CD4-positive, alpha-beta T cell treated with Interleukin-2 at 100 ng/mL for 4 hours (primary cell): ENCODE measurements at places on chromosomes 4 and X.

DNA sequence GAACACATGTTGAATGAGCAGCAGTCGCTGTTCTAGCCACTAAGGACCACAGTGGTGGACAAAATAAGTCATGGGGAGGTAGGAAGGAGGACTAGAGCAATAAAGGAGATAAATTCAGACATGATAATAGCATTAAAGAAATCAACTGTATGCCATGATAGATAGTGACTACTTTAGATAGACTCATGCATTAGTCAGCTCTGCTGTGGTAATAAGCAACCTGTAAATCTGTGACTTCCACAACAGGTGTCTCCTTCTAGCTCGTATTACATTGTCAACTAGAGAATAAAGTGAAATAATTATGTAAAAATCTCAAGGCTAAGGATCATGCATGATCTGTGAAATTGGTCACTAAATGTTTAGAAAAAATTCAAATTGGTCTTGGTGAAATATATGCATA, 77.9 kb downstream of the WWC2 start:
- DNase-seq = no peak

DNA sequence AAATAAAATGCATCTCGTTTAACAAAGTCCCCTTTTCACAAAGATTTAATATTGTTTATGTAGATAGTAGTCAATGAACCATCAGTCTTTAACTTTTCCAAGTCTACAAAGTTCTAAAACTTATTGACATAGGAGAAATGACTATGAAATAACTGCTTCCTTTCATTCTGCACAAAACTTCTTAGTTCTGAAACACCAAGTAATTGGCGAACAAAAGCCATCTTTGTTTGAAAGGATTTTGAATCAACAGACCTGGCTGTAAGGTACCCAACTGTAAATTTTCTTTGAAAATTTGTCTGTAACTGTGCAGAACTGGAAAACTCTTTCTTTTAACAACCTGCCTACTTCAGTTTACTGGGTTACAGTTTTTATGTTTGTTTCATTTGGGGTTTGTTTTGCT, 25.9 kb downstream of the LEF1 start:
- DNase-seq = no peak

DNA sequence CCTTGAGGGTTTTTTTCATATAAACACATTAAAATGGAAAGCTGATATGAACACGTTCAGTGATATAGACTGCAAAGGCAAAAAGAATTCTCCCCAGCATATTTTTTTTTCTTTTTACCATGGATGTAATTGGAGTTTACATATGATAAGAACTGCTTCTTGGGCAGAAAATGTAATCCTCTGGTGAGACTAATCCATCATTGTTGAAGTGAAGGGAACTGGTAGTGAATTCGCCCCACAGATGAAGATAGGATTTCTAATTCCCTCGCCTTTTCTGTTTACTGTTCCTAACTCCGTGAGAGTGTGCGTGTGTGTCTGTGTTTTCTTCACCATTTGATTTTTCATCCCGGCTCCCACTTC, 88.9 kb downstream of the GPR143 start:
- DNase-seq = no peak

- no peak for DNase-seq
These were observed 39.4 kb downstream of the RAPGEF2 start for GRCh38 chr4:159142241-159142640.

DNA sequence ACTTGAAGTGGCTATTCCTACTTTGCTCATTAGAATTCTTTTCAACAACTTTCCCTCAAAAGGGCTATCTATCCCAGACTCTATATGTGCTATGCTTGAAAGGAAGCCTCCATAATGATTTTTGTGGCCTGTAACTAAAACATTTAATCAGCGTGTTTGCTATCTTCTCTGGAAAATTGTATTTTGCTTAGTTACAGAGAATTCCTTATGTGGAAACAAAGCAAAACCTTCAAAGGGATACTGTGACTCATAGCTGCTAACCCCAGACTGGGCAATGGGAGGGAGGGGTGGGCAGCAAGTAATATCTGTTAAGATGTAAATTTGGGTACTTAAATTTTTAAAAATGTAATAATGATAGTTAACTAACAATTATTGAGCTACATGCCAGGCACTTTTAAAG, 3.7 kb downstream of the SLC25A14 start:
- DNase-seq = no peak

GRCh38 chrX:111876646-111877045, 665 bp downstream of the TRPC5OS start:
- DNase-seq = no peak

GRCh38 chrX:125654501-125654900, 334.8 kb downstream of the TEX13C start:
- DNase-seq = no peak

- no peak for DNase-seq
These were observed 631.7 kb upstream of the GRIA3 start for GRCh38 chrX:122552286-122552800.

DNA sequence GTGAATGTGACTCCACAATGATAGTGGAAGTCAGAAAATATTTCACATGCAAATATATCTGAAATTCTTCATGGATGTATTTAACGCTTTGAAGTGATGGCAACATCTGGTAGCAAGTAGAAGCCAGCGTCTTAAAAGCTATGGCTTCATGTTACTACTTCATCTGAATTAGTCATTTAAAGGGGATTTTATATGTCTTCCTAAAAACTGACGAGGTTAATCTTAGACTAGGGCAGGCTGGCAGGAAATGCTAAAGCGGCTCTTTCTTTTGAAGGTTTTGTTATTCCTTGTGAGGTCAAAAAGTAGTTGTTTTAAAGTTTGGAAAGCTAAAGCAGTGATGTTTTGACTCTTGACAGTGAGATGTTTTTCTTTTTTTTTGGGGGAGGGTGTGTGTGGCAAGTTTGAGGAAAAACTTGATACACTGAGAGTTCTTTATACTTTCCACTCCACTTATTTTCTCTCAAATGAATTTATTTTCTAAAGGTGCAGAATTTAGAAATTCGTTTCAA, 22.6 kb downstream of the PLS3 start:
- no peak for DNase-seq

DNA sequence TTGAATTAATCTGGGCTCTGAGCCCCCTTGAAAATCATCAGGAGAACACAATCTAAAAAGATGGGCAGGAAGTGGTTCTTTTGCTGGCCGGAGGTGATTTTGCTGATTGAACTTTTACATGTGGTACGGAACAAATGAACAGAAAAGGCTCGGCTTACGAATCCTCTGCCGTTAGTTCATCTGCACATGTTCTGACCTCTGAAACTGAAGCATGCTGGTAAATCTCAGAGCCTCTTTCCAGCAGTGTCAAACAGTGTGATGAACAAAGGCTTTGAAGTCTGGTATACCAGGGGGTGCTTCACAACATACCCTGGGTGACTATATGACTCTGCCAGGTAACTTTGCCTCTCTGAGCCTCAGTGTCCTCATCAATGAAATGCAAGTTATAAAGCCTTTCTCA, 194.2 kb upstream of the C1QTNF7 start:
- DNase-seq = no peak
